Left renal pelvis (tissue), 4 donors: ENCODE measurements at places on chromosomes 5 and 9. TPM values are rescaled to one million over a fixed set of nuclear protein-coding genes. Genes with fewer than 3 reads are reported as not detected.

- peak; percentile 37 for DNase-seq
These were observed 717 bp upstream of the IQGAP2 start for GRCh38 chr5:76402251-76402885.

PLAC8L1 gene
- 0.66 TPM for polyA plus RNA-seq

ITK gene
- polyA plus RNA-seq = 0.55 TPM

CDX1 gene
- polyA plus RNA-seq = 0.10 TPM

MED27 gene
- polyA plus RNA-seq = 21.5 TPM

DNA sequence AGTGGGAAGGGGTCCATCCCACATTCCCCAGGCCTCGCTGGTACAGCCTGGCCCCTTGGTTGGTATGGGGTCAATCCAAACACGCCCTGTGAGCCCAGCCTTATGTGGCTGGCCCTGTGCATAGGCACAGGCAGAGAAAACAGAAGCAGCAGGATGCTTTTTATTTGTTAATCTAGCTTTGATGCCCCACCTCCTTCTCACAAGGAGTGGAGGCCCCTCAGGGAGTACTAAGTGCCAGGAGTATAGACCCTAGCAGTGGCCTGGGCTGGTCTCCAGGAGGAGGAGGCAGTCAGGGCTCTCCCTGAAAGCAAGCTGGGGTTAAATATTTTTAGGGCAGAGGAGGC, 14.6 kb upstream of the TCF7 start:
- DNase-seq = no peak

GABRA1 gene
- not detected for polyA plus RNA-seq

TAS2R1 gene
- 0.15 TPM for polyA plus RNA-seq

GRCh38 chr5:116905885-116906284, 331.3 kb upstream of the SEMA6A start:
- DNase-seq = no peak

MAP3K1 gene
- polyA plus RNA-seq = 98.9 TPM

- no peak for DNase-seq
These were observed 189.2 kb upstream of the NR4A3 start for GRCh38 chr9:99632349-99633038.

TMC1 gene
- 1.4 TPM for polyA plus RNA-seq
